A673 (cell line): ENCODE measurements at places on chromosomes 3 and 15. TPM values are rescaled to one million over a fixed set of nuclear protein-coding genes. Genes with fewer than 3 reads are reported as not detected.

Gene HOMER2
- 4.6 and 6.7 TPM in 2 replicates for total RNA-seq

DNA sequence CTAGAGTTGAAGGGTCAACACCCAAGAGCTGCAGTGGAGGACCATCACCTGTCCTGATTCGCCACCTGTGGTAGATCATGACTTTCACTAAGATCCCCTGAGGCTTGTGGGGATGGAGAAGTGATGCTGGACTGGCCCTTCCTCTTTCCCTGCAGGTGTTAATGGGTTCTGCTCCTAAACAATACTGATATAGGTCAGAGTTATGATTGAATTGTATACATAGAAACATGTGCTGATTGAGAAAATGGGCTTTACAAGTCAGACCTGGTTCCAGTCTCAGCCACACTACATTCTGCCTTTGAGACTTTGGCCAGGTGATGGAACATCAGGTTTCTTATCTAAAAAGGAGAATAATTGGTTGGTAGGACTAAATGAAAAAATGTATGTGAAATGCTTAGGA lies 418.9 kb upstream of the TPRG1 start:
- DNase-seq = no peak

GRCh38 chr3:18279226-18279737 lies 145.9 kb downstream of the SATB1 start:
- DNase-seq = no peak

Gene TMEM42
- 6.5 and 8.8 TPM in 2 replicates for total RNA-seq
